WTC11 (cell line): ENCODE measurements at places on chromosomes 4 and X.

GRCh38 chr4:121061861-121062260, 10.5 kb downstream of the NDNF start:
- no peak for DNase-seq

- no peak for DNase-seq
Measured at GRCh38 chr4:155639704-155640523, 26.7 kb upstream of the GUCY1A1 start.

GRCh38 chr4:56511098-56511497, 5.5 kb downstream of the ARL9 start:
- DNase-seq = no peak

DNA sequence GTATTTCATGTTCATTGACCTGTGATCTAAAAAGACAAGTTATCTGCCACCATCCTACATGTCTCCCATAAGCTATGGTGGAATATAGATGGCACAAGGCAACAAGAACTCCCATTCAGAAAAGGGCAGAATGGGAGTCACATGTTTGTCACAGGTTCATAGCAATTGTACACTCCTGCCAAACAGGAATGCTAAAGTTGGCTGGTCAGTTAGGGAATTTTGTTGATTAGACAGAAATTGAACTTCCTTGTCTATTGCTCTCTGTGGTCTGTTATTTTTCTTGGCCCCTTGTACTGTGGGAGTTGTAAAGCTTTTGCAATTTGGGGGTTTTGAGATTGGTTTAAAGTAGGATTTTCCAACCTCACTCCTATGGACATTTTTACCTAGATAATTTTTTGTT, 101.7 kb upstream of the SOD3 start:
- DNase-seq = no peak

DNA sequence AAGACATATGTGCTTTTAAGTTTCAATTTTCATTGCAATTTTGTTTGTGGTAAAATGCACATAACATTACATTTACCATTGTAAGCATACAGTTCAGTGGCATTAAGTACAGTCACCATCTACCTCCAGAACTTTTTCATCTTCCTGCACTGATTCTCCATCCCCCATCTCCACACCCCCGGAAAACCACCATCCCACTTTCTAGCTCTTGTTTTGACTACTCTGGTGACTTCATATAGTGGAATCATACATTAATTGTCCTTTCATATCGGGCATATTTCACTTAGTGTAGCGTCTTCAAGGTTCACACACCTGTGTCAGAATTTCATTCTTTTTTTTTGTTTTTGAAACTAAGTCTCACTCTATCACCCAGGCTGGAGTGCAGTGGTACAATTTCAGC, 143.5 kb downstream of the GPR143 start:
- DNase-seq = no peak

DNA sequence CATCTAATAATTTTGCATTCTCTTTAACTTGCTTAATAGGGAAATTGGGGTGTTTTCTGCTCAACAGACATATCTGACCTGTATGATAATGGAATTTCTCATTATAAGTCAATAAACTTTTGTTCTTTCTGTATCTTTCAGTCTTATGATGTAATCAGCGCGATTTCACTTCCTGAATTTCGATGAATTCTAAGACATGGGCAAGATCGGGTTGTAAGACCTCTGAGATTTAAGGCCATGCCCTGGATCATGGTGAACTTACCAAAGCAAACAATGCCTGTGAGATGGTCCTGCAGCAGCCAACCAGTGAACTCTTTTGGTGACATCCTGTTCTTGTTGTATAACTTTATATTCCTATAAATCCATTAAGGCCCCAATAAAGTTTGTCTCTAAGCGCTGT, 88.1 kb downstream of the NBDY start:
- DNase-seq = no peak

- DNase-seq = no peak
Measured at GRCh38 chr4:111696505-111696904, 448.7 kb upstream of the FAM241A start.

DNA sequence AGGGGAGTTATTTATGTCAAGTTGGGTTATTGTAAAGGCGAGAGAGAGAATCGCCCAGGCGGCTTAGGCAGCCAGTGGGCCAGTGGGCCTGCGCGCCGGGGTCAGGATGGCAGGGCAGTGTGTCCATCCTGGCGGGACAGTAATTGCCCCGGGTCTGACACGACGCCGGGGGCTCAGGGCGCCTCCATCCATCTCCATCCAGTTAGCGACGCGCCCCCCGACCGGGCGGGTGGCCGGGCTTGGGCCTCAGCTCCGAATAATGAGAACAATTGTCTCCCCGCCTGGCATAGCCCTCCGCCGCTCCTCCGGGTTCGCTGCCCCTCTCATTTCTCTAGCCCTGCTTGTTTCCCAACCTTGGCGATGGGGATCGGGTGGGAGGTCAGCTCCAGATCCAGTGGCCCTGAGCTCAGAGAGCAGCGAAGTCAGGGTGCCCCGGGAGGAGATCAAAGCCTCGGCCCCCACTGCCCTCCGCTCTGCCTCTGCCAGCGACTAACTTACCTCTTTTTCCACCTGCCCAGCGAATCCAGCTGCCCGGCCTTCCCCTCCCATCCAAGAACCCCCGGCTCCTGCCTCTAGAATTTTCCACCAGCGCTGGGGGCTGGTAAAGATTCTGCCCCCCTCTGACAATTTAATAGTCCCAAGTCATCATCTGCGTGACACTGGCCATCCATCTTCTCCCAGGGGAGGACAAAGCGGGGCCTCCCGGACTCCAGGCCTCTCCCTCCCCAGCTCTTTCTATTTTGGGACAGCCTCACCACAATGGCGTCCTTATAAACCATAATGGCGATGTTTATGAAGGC, 56.9 kb upstream of the TMEM33 start:
- peak; percentile 33 for DNase-seq

- DNase-seq = no peak
Measured at GRCh38 chr4:140242357-140243277, 88.6 kb upstream of the MAML3 start.

GRCh38 chrX:122567911-122568310, 616.2 kb upstream of the GRIA3 start:
- no peak for DNase-seq

GRCh38 chrX:45517090-45517973, 316.7 kb upstream of the DIPK2B start:
- DNase-seq = no peak

- DNase-seq = no peak
Measured at GRCh38 chr4:165767671-165768070, 105.4 kb upstream of the TLL1 start.

- DNase-seq = no peak
Measured at GRCh38 chrX:95836517-95836916, 848.1 kb upstream of the DIAPH2 start.

- no peak for DNase-seq
Measured at GRCh38 chr4:184434021-184434420, 40.3 kb downstream of the IRF2 start.

DNA sequence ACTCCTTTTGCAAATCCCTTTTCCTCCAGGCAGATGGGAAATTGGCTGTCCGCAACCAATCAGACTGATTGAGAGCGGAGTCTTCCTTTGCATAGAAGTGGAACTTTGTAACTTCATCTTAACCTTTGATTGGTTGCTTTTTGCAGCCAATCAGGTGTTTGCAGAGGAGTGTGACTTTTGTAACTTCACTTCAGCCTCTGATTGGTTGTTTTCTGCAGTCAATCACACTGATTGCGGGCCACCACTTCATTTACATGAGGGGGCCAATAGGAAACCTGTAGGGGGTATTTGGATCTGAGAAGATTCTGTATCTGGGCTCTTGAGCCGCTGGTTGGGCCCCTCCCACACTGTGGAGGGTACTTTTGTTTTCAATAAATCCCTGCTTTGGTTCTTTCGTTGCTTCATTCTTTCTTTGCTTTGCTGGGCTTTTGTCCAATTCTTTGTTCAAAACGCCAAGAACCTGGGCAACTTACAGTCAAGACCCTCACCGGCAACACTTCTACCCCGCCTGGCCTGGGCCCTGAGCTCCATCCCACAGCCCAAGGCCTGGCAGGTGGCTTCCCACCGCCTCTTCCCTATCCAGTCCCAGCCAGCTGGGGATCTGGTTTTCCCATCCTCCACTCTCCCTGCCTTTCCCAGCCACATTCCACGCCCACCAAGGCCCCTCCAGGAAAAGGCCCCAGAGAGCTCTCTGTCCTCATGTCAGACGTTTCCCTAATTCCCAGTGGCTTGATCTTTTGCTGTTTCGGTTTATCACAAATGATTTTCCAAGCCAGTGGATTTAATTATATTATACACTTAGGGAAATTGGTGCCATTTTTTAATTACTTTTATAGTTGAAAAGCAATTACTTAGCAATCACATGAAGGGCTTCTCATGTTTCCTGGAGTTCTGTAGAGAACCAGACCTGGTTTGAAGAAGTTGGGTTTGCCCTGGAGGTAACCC, 110.2 kb upstream of the STX18 start:
- DNase-seq = peak; percentile 43

- no peak for DNase-seq
Measured at GRCh38 chr4:99529228-99529627, 18.4 kb downstream of the C4orf17 start.

DNA sequence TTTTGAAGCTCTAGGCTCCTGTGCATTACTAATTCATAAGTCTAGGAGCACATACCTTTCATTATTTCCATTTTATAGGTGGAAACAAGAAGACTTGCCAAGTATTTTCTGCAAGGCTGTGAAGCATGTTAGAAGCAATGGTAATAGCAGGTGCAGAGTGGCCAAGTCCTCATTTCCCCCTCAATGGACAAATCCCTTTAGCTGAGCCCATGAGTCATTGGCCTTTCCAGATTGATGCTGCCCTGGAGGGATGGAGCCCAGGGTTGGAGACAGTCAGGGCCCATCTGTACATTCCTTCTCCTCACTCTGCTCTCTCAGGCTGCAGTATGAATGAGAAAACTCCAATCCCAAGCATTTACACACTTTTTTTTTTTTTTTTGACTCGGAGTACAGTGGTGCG, 6.6 kb downstream of the MGST2 start:
- DNase-seq = no peak

DNA sequence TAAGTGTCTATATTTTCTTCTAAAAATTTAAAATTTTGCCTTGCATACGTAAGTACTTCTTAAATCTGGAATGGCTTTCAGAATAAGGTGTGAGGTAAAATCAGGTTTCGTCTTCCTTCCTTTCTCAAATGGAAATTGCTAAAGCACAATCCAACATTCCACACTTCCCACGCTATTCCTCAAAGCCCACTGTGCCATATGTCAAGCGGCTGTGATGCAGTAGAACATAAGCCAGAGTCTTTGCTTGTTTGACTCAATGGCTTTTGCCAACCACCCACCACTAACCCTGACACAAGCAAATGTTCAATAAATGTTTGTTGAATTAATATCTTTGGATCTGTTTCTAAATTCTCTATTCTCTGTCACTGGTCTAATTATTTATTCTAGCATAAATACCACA, 1199.7 kb upstream of the TENM3 start:
- no peak for DNase-seq

- DNase-seq = peak; percentile 57
Measured at GRCh38 chr4:17347445-17347844, 164.4 kb downstream of the QDPR start.

DNA sequence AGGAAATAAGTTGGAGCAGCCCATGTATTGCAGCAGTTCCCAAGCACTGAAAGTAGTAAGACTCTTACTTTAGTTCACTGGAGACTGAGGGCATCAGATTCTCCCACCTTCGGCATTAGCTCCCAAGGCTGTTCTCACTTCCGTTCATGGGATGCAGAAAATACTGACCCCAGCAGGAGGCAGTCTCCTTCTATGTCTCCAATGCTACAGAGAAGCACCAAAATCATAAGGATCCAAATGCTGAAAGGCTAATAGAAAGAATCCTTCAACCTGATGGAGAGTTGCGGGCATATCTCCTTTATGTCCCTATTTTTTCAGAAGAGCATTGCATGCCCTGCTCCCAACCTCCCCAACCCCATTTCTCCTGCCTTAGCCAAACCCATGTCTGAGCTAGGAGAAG, 32.4 kb downstream of the ADH7 start:
- peak; percentile 14 for DNase-seq

DNA sequence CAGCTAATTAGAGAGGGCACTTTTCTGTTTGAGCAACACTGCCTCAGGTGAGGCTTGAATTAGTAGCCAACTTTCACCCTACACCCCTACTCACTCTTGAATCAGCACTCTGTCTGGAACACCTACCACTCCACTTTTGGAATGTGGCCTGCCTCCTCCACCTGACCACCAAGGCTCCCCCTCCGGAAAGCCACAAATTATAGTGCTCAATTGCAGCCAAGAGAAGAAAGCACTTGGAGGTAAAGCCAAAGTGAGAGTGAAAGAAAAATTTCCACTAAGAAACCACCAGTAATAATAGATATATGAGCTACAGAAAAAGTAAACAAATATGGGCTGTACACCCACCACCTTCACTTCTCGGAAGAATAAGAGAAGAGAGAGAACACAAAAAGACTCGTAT, 41.1 kb downstream of the PPP3CA start:
- no peak for DNase-seq

DNA sequence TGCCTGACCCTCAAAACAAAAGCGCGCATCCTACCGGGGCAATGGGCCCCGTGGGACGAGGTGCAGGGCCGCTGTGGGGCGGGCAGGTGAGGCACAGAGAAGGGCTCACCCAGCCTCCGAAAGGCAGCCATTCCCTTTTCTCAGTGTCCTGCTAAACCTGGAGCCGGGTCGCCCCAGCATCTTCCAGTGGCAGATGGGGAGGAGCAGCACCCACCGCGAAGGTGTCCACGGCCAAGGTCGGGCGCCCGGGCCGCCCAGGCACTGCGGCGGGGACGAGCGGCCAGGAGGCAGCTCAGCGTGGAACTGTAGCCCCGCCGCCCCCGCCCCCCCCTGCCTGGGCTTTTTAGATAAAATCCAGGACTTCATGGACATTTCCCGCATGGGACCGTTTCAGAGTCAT, 19.2 kb upstream of the TLR1 start:
- DNase-seq = no peak

DNA sequence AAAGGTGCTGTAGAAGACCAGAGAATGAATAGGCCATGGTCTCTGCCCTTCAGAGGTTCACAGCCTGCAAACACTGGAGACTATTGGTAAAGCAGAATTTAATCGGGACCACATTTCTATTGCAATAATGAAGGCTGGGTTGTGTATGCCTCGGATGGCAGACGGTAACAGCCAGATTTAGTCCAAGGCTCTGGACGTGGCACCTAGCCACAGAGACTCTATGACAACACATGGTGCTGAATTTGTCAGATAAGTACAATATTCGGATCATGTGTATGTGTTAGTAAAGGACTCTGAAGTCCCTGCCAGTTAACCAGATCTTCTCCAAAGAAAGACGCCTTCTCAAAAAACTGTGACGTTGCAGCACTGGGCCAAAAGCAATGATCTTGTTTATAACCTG, 129.0 kb downstream of the DCTD start:
- no peak for DNase-seq
